ENCODE measurements at places on chromosomes 3 and 15.

GRCh38 chr3:153273217-153273616 lies 111.2 kb downstream of the RAP2B start:
- no peak for DNase-seq

- no peak for DNase-seq
Measured at GRCh38 chr15:22827125-22827524, 11.3 kb upstream of the NIPA2 start.

- DNase-seq: no peak
Measured at GRCh38 chr3:32261545-32261944, 23.1 kb downstream of the CMTM8 start.

- DNase-seq: no peak
Measured at GRCh38 chr15:36519067-36519466, 60.4 kb upstream of the CDIN1 start.

GRCh38 chr3:69129531-69129930 lies 7.1 kb upstream of the LMOD3 start:
- no peak for DNase-seq

- DNase-seq: no peak
Measured at GRCh38 chr15:52730173-52730572, 51.0 kb upstream of the ATOSA start.

DNA sequence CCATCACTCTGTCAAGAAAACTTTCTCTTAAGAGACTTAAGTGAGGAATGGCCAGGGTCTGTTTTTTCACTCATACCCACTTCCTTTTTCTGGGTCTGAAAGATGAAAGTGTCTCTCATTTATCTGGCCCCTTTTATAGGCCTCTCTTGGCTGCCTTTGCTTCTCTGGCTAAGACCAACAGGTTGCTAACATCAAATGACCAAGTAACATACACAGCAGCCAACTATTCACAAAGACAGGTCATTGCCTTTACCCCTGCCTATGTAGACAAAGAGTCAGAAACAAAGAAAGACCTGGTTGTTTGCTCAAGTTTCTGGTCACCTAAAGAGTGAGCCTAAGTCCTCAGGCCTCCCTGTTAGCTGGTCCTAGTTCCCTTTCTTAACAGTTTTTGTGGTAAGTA lies 24.0 kb upstream of the CSTA start:
- no peak for DNase-seq
